Activated CD4-positive, CD25-positive, alpha-beta regulatory T cell (primary cell): ENCODE measurements at places on chromosomes 1 and 21.

- DNase-seq = no peak
Observed at GRCh38 chr1:224377676-224378006, 21.0 kb downstream of the CNIH4 start.

DNA sequence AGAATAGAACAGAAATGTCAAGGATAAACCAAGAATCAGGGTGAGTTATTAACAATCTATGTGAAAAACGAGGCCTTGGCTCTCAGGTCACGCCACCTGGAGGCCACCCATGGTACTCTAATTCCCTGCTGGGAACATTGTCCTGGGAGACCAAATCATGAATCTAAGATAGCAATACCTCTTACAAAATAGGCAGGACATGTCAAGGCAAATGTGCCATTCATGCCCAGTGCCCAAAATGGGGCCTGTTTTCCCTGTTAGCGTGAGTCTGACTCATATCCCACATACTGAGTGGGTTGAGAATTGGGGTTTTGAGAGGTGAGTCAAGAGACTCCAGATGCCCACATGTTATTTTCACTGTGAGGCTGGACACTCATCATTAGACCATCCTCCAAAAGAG lies 380.8 kb downstream of the HHIPL2 start:
- DNase-seq = no peak

DNA sequence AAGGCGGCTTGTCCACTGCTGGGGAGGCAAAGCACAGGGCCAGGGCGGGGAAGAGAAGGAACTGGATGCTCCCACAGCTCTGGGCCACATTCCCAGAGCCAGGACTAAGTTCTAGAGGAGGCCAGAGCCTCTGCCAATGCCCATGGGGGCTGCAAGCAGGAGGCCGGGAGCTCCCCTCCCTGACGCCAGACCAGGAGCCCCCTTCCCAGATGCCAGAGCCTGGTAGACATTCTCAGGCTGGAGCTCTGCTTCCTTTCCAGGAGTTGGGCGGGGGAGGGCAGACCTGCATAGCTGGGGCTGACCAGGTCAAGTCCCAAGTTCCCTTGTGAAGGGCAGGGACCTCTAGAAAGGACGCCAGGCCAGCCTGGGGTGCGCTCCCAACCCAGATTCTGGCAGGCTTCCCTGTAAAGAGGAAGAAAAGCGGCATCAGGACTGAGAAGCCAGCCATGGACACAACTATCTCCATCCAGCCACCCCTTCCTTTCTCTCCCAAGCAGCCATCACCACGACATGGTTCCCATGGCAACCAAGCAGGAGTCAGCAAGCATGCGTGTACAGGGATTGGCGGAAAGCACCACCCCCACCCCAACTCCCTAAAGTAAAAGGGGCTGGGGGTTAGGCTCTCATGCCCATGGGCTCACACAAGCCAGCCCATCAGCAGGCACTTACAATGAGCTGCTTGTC lies 13.4 kb downstream of the KIF21B start:
- no peak for DNase-seq

GRCh38 chr1:151512326-151512725 lies 1.1 kb downstream of the CGN start:
- DNase-seq = no peak

DNA sequence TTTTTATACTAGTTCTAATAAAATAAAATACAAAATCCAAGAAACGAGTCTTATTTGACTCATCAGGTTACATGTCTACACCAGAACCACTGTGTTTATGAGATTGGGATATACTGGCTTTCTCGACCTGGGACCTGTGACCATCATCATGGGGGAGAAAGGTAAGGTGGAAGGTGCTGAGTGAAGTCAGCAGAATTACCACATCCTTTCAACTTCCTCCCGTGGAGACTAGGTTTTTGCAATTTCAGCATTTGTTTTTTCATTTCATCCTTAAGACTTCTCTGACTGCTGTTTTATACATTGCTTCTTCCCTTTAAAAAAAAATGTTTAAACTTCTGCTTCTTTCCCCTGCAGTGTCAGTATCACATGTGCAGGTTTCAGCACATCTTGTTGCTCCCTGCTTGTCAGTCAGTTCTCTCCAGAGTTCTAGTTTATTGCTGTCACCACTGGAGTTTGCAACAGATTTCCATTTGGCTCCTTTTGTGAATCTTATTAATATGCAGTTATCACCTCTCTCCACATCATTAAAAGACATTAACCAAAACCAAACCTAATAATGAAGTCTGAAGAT lies 60.4 kb upstream of the HAO2 start:
- DNase-seq = no peak
